ENCODE measurements at places on chromosomes 2 and 18. TPM values are rescaled to one million over a fixed set of nuclear protein-coding genes. Genes with fewer than 3 reads are reported as not detected.

DNA sequence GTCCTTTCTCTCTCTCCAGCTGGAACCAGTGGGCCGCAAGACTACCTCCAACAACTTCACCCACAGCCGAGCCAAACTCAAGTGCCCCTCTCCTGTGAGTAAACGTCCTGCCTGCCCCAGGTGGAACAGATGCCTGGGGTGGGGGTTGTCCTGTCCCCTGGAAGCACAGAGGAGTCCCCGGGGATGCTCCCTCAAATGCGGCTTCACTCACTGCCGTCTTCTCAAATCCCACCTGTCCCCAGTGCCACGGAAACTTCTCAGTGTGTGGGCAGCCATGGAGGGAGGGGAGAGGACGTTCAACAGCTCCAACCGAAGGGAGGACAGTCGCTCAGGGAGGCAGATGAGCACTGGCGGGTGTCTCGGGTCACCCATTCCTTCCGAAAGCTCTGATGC, 110.7 kb upstream of the PPP1CB start:
- DNase-seq: no peak

DSG1 gene
- total RNA-seq: not detected

ZNF396 gene
- total RNA-seq: 0.25 TPM

- DNase-seq: no peak
Measured at GRCh38 chr2:101374821-101375561, 12.3 kb downstream of the CREG2 start.

HSPE1 gene
- 50.8 TPM for total RNA-seq

DNA sequence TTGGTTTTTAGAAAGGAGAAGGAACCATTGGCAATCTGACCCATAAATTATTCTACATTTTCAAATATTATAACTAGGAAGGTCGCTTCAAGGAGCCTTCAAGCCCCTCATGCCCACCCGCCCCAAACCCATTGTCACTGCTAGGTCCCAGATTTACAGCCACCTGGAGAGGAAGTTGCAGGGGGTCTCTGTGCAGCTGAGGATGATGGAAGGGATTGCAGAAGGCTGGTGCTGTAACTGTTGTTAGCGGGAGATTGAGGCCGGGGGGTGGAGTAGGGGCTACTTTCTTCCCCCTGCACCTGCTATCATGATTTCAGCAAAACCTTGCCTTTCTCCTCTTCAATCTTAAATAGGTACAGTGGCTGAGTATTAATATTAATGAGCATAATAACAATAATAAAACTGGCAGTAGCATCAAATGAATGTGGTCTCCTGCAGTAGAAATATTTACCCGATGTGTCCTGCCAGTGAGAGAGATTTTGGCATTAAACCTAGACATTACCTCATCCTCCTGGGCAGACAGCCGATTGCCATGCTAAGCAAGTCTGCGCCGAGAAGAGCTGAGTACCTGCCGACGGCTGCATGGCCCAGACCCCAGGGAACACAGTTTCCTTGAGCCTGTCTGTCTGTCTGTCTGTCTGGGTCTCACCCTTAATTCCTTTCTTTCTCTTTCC, 225.4 kb downstream of the FAM210A start:
- DNase-seq: no peak

DNA sequence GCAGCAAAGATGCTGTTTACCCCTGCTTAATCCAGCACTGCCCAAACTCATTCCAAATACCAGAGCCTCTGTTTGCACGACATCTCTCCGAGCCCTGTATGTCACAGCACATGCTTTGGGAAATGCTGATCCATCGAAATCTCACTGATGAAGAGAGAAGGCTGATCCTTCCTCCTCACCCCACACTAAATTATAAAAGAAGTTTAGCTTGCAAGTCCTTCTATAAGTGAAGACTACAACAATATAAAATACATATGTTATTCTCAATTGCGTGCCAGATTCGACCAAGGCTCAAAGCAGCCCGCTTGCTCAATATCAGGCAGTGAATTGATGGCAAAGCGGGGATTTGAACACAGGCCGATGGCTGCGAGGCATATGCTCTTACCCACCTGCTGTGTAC, 30.7 kb upstream of the SLC35F6 start:
- no peak for DNase-seq

GREB1 gene
- total RNA-seq: 0.31 TPM

DNA sequence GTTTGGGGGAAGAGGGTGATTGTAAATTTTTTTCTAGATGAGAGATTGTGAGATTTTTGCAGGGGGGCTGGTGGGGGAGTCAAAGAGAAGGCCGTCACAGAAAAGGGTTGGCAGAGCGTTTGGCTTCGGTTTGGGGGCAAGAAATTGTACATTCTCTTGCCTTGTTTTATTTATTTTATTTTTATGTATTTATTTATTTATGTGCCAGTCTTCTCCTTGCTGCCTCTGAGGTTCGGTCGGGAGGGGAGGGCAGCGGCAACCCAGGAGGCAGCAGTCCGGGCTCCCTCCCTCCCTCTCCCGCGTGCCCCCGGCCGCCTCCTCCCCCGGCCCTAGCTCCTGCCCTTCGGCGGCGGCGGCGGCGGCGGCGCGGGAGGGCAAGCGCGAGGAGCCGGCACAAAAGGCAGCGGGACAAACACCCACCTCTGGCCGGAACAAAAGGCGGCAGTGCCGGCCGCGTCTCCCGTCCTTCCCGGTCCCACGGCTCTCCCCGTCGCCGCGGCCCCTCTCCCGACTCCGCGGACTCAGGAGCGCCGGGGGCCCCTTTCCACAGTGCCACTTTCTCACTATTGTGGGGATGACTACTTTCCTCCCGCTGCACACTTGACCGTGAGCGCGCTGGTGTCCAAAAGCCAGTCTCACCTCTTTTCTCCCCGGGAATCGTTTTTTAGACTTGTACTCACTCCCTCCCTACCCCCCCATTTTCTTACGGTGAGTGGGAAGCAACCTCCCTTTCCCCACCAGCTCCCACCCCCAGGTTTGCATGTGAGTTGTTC, 1.2 kb downstream of the BCL11A start:
- no peak for DNase-seq

GRCh38 chr2:109125593-109126500, 3.2 kb upstream of the SH3RF3 start:
- DNase-seq: no peak

GRCh38 chr2:220779931-220780330, 792.2 kb downstream of the EPHA4 start:
- no peak for DNase-seq

CD8A gene
- total RNA-seq: 2.1 TPM

STARD6 gene
- total RNA-seq: not detected

MARCO gene
- total RNA-seq: not detected

BOLL gene
- total RNA-seq: not detected

- DNase-seq: no peak
Measured at GRCh38 chr2:26471766-26472706, 5.9 kb downstream of the OTOF start.

GRCh38 chr2:204673877-204674276, 128.6 kb downstream of the PARD3B start:
- no peak for DNase-seq

- no peak for DNase-seq
Measured at GRCh38 chr2:190277234-190278112, 42.2 kb downstream of the HIBCH start.

- DNase-seq: no peak
Measured at GRCh38 chr2:66926594-66927112, 470.5 kb upstream of the ETAA1 start.

DNA sequence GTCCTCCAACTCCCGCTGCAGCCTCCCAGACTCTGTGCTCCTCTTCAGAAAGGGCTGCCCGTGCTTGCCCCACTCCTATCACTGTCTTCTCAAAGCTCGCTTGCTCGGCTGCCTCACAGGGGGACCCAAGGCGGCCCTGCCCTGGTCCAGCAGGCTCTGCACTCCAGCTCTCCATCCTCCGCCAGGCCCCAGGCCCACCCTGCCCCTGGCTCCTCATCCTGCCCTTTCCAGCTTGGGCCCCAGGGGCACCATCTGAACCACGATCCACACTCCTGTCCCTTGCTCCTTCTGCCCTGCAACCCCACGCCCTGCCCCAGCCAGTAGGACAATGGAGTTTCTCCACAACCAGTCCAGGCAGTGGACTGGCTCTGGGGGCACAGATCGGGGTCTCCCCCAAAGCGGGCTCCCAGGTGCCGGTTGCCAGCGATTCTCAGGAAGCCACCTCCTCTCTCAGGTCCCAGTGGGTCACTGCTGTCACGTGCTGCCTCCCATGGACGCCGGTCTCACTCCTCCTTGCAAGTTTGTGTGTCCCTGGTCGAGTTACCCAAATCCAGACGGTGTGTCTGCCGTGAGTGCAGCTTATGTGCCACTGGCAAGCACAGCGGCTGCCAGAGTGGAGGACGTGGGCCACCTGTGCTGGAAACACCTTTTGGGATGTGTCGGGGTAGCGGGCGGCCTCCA, 238.5 kb downstream of the HDAC4 start:
- no peak for DNase-seq

DNA sequence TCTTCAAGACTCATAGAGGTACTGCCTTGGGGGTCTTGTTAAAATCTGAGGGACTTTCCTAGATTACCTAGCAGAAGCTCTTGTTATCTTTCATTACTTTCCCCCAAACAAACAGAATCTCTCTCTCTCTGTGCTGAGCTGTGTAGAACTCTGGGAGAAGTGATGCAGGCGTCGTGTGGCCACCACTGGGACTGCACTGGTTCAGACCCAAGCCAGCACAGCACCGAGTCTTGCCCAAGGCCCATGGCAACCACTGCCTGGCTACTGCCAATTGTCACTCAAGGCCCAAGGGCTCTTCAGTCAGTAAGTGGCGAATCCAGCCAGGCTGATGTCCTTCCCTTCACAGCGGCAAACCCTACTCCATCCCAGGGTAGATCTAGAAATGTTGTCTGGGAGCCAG, 28.6 kb downstream of the PPP1R1C start:
- DNase-seq: no peak

CDH2 gene
- not detected for total RNA-seq

CPSF3 gene
- 13.8 TPM for total RNA-seq

- no peak for DNase-seq
Measured at GRCh38 chr18:39711701-39712100, 2146.1 kb upstream of the CELF4 start.

FRZB gene
- total RNA-seq: not detected

DNA sequence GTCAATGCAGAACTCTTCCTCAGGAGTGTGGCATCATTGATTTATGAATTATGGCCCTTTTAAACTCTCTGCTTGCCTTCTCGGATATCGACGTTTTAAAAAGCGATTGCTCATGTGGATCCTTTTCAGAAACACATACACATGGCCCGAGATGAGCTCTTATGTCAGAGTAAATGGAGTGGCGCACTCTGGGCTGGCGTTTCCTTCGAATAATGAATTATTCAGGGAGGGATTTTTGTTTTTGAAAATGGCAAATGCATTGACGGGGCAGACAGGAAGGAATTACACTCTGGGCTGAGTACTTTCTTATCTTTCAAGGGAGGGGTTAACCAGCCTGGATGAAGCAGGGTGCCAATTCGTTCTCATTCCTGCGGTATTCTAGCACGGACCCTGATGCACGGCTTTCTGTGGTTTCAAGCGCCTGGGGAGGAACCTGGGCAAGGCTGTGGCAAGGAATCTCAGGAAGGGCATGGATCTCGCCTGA, 142.7 kb downstream of the PRKCE start:
- no peak for DNase-seq

CRYBA2 gene
- not detected for total RNA-seq

- DNase-seq: no peak
Measured at GRCh38 chr2:239961662-239962613, 63.2 kb downstream of the NDUFA10 start.

FAM161A gene
- 1.0 TPM for total RNA-seq

- no peak for DNase-seq
Measured at GRCh38 chr2:191835539-191836350, 11.1 kb downstream of the CAVIN2 start.

- DNase-seq: no peak
Measured at GRCh38 chr2:9668687-9669345, 38.0 kb upstream of the YWHAQ start.

- DNase-seq: no peak
Measured at GRCh38 chr18:39998317-39998716, 1956.7 kb upstream of the PIK3C3 start.

PCARE gene
- total RNA-seq: not detected

GRCh38 chr2:170887896-170888295, 41.2 kb upstream of the GORASP2 start:
- DNase-seq: no peak

SAG gene
- 0.03 TPM for total RNA-seq

DNA sequence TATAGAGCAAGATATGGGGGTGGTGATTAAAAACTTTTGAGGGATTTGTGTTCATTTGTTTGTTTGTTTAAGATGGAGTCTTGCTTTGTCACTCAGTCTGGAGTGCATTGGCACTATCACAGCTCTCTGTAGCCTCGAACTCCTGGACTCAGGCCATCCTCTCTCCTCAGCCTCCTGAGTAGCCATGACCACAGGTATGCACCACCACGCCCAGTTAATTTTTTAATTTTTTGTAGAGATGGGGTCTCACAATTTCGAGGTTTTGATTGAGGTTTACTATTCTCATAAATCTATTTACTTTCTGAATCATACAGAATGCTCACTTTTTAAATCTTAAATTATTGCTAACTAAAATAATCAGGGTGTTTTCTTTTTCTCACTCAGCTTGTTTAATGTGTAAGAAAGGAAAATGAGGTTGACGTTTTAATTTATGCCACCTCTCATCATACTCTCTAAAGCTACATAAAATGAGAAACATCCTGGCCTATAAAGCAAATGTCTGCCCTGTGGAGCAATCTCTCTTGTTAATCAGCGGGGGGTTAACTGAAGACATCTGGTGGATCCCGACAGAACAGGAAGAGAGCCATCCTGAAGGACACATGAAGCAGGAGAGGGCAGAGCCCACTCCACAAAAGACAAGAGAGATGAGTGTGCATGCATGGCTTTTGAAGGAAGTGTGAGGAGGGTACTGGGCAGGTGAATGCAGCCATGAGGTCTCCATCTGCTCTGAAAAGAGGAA, 589.1 kb upstream of the SLC8A1 start:
- DNase-seq: no peak

DNA sequence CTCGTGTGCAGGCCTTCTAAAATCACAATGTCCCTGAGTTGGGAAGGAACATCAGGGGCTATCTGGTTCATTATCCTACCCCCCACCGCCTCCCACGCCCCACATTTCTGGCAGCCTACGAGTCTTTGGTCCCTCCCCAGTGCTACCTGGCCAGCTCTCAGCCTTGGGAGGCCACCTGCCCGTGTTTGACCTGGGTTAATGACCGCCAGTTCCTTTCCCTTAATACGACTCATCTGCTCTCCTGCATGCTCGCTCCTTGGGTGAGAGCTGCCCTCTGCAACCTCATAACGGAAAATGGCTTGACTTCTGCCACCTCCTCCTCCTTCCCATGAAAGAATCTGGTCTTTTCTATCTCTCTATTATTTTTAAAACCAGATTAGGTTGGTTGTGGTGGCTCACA, 112.5 kb downstream of the NEDD4L start:
- no peak for DNase-seq

DPYSL5 gene
- not detected for total RNA-seq

- DNase-seq: no peak
Measured at GRCh38 chr2:231163414-231164095, 34.9 kb upstream of the ARMC9 start.

AOX1 gene
- not detected for total RNA-seq
